Stimulated activated CD8-positive, alpha-beta memory T cell treated with anti-CD3 and anti-CD28 coated beads, Interleukin-15, amount 100 ng/mL, for 4 hours (primary cell): ENCODE measurements at places on chromosomes 3 and 15.

DNA sequence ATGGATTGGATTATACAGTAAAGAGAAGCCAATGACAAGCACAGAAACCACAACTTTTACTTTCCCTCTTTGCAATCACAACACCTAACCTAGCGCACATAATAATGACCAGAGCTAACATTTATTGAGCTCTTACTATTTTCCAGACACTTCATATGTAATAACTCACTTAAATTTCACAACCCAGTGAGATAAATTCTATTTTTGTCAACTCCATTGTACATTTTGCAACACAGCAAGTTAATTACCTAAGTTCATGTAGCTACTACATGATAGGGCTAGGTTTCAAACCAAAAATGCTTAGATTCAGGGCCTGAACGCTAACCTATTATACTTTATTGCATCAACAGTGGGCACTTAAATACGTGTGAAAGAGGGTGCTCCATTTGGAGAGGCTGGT is 89.5 kb downstream of the GADL1 start:
- DNase-seq, result no peak

GRCh38 chr3:21407743-21408142 is 343.3 kb downstream of the ZNF385D start:
- no peak for DNase-seq

DNA sequence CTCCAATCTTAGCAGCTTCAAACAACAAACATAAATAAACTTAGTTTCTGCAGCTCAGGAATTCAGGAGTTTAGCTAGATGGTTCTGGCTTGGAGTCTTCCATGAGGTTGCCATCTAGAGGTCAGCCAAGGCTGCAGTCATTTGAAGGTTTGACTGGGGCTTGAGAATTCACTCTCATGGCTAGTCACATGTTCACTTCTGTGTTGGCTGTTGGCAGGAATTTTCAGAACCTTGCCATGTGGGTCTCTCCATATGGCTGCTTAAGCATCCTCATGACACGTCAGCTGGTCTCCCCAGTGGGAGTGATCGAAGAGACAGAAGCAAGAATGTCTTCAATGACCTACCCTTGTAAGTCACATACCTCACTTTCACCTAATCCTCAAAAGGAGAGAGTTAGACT is 269.2 kb upstream of the CNTN3 start:
- no peak for DNase-seq

GRCh38 chr15:27464941-27465612 is 494.1 kb downstream of the GABRG3 start:
- DNase-seq, result no peak
